ENCODE measurements at places on chromosomes 7 and 10.

DNA sequence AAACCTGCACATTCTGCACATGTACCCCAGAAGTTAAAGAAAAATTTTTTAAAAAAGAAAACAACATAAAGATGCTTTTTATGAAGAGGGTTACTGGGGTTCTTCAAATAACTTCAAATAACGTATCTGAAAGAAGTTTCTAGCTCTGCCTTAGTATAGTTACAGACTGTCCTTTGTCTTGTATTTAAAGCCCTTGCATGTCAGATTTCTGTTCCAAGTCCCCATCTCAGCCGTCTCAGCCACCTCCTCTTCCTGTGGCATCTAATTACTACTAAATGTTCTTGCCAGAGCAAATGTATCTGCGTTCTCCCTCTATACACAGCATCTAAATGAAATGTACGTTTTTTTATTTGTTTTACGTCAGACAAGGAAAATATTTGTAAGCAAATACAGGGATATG is 89.4 kb upstream of the AKR1E2 start:
- no peak for DNase-seq

DNA sequence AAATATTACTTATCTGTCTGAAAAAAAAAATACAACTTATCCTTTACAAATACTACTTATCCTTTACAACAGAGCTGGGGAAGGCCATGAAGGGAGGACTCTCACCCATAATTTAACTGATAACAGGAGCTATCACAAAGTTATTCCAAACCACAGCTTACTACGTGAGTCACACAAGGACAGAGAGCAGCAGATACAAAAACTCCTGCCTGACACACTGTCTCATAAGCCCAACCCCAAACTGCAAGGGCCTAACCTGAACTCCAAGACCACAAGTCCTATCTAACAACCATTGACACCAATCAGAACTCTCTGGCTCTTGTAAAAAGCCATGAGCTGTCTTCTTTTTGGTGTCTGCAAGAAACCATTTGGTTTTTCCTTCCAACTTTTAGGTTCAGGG is 28.5 kb upstream of the CXCL12 start:
- peak; percentile 41 for DNase-seq

DNA sequence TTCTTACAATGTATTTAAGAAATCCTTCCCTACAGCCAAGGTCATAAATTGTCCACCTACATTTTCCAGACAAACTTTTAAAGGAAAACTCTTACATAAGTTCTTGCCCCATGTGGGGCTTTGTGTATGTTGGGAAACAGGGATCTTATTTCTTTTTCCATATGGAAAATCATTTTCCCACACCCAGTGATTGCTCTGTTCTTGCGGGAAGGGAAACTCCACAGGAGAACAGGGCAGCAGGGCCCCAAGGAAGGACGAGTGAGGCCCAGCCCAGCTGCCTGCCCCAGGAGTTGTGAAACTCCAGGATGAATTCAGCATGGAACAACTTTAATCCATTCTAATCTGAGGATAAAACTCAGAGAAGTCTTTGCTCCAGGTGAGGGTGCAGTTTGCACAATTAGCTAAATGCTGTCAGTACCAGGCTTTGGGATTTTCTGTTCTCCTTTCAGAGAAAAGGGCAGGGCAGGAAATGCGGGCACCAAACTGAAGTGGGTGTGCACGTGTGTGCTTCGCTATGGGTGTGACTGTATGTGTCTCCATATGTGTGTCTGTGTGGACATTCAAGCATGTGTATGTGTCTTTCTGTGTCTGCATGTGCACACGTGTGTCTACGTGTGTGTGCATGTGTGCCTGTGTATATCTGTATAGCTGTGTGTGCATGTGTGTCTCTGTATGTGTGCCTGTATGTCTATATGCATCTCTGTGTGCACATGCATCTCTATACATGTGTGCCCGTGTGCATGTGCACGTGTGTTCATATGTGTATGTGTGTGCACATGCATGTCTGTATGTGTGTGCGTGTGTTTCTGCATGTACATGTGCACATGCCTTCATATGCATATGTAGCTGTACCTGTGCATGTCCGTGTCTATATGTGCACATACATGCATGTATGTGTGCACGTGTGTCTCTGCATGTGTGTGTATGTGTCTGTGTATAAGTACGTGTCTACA is 102.0 kb upstream of the FAM20C start:
- no peak for DNase-seq

DNA sequence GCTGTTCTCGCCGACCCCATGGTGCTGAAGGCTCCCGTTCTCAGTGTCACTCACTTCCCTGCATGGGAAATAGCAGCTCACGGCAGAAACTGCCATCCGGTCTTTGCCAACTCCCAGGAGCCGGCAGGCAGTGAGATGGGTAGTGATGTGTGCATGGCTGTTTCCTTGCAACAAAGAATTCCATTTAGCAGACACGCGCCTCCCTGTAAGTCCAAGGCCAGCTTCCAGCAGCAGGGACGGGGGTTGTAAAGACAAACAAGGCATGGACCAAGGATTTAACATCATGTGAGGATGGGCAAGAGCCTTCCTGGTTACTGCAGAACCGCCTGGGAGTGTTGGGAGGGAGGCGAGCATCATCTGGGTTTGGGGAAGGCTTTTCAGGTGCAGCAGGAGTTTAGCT is 273.1 kb downstream of the GLRX3 start:
- DNase-seq = no peak

- no peak for DNase-seq
Observed at GRCh38 chr10:68955355-68955831, 577 bp upstream of the DDX21 start.

DNA sequence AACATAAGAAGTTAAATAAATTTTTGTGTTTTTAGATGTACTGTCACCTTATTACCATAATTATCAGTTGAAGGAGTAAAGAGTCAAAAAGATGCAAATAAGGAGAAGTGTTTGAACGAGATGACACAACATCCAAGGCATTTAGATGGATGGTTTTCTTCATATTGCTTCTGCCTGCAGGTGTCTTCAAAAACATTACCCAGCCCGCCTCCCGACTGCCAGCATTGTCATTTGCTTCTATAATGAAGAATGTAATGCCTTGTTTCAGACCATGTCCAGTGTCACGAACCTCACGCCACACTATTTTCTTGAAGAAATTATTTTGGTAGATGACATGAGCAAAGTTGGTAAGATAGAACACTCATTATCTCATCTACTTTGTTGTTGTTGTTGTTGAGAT is 26.6 kb downstream of the GALNTL5 start:
- no peak for DNase-seq

DNA sequence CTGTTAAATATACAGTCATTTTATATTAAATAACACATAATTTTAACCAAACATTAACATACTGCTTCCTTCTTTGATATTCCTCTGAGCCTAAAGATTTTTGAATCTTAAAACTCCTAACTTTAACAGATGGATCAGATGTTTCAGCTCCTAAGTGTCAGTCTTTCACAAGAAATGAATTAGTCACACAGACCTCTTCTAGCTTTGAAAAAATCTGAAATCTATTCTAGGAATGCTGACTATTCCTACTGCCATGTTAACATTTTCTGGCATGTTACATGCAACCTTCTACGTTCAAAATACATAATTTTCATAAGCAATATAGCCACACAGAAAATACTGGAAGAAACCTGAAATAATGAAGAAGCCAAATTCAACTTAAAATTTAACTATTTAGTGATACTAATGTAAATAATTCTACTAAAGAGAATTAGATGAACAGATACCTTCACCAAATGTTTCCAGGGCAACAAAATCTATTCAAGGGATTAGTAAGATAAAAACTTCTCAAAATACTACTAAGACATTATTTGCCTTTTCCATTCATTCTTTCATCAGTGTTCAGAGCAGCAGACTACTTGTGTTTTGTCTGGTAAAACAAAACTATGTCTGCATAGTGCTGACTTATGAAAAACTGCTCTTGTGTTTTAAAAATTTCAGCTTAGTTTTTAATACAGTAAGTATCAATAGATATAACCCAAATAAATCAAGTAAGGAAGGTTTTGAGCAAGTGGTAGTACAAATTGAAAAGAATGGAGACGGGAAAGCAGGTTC is 9.2 kb downstream of the JMJD1C start:
- DNase-seq = no peak

DNA sequence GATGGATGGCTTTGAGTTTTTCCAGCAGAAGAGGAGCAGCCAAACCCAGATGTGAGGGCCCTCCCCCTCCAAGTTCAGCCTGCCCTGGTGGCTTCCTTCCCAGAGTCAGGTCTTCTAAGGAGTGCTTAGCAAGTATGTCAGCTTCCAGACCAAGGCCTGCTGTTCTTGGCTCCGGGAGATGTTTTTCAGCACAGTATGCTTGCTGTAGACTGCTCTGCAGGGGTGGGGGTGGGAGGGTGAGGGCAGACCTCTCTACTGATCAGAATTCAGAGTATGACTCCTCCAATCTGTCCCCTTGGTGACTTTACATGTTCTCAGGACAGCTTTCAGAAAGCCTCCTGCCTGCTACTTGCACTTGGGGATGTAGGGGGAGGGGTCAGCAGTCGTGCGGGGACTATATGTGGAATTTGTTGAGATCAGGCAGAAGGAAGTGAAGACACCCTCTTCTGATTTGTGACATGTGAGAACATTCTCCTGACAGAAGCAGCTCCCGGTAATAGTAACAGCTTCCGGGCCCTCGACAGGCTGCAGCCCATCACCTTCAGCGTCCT is 516.4 kb upstream of the ZMIZ1 start:
- peak; percentile 9 for DNase-seq

- DNase-seq = no peak
Observed at GRCh38 chr7:65971021-65971420, 11.0 kb downstream of the GUSB start.

GRCh38 chr10:113534423-113534822 is 18.4 kb upstream of the HABP2 start:
- DNase-seq = no peak

DNA sequence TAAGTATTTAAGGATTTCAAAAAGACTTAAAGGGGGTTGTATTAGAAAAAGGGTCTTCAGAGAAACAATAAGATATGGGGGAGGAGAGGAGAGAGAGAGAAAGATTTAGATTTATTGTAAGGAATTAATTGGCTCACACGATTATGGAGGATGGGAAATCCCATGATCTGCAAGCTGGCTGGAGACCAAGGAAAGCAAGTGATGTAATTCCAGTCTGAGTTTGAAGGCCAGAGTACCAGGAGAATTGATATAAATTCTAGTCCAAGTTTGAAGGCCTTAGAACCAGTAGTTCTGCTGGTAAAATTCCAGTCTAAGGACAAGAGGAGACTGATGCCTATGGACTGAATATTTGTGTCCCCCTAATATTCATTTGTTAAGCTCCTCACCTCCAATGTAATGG is 20.6 kb upstream of the SLC13A1 start:
- peak; percentile 55 for DNase-seq

GRCh38 chr10:14056610-14057332 is 274.0 kb downstream of the FRMD4A start:
- peak; percentile 92 for DNase-seq

DNA sequence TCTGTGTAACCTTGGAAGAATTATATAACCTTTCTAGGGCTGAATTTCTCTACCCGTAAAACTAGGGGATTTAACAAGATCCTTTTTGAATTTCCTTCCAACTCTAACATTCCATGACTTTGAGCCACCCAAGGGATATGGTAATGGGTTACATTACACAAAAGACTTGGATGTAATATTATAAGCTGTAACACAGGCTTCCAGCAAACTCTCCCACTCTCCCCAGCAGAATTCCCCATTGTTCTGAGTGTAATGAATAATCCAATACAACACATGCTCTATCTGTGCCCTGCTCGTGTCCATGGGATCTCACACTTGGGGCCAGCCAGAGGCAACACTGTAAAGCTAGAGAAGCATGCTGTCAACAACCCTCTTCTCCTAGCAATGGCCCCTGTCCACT is 790.6 kb upstream of the AUTS2 start:
- DNase-seq = no peak

DNA sequence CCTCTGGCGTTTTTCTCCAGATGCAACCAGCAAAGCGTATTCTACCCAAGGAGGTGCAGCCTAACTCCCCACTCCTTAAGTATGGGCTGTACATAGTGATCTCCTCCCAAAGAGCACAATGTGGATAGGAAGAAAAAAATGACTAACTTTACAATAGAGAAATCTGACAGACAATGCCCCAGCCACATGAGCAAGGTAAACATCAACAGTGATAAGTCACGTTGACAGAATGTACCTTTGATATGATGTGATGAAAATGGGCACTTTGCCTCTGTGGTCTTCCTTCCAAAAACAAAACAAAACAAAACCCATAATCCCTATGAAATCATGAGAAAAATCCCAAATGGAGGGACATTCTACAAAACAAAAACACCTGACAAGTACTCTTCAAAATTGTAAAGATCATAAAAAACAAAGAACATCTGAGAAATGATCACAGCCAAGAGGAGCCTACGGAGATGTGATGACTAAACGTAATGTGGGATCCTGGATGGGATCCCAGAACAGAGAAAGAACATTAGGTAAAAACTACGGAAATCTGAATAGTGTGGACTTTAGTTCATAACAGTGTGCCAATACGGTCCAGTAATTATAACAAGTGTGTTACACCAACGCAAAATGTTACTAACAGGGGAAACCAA is 50.6 kb downstream of the ABLIM1 start:
- no peak for DNase-seq

GRCh38 chr10:70267161-70267933 is 16.5 kb downstream of the NPFFR1 start:
- peak; percentile 85 for DNase-seq

Measured in brain microvascular endothelial cell (primary cell).